Bronchial epithelial cell (primary cell): ENCODE measurements at places on chromosomes 12 and 14.
A peak's percentile ranks its signal among the peaks of the same experiment; 100 is the strongest.

DNA sequence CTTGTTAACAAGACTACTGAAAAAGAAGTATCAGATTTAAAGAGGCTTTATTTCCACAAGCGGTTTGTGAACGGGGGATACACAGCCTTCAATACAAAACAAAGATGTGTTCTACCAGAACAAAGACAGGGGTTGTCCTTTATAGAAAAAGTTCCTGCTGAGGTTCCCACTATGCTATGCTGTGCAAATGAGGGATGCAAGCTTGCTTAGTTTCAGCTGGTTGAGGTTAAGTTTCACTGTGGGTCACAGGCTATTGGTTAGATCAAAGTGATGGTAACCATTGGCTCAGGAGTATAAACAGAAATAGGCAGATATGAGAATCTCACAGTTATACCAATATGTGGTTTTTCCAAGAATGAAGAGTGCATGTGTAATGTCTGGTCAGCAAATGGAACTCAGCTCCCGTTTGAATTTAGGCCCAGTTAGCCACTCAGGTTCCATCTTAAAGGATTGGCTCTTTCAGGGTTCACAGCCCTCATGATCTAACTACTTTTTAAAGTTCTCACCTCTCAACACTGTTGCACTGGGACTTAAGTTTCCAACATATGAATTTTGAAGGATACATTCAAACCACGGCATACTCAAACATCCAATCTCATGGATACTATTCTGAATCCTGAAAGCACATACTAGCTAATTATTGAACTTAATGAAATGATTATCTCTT lies 215.4 kb upstream of the DCN start:
- no peak for DNase-seq

DNA sequence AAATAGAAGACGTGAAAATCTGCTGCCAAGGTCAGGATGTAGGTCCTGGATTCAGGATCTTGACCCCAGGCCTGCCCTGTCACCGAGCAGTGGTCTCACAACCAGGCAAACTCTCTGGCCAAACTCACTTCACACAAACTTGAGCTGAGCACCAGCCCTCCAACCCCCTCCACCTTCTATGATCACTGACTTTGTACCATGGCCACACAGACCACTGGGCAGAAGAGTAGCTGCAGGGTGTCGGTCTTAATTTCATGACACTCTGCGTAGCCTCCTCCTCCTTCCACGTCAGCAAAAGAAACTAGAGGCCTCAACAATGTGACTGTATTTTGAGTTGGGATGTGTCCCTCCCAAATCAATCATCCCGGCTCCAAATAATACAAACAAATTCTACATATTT lies 7.2 kb upstream of the TBX3 start:
- DNase-seq = no peak

DNA sequence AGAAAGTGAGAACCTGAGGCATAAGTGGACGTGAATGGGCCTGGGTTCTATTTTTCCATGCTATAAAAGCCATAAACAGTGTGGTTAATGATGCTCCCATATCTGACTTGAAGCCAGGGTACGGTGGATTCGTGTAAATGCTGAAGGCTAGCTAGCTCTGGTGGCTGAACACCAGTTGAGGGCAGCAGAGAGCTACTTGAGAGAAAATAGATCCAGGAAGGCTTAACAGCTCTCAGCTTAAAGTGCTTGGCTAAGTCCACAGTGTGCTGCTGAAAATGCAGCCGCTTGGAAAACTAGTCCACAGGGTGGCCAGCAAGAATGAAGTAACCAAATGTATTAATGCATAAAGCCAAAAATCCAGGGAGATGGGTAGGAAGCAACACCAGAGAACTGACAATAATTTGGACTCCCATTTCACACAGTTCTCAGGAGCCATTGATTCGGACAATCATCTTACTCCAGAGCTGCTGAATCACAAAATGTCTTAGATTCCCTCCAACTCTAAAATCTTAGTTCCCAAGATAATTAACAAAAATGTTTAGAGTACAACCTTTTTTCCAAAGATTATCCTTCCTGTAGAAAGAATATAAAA lies 15.0 kb upstream of the FOXG1 start:
- DNase-seq = peak; percentile 69

DNA sequence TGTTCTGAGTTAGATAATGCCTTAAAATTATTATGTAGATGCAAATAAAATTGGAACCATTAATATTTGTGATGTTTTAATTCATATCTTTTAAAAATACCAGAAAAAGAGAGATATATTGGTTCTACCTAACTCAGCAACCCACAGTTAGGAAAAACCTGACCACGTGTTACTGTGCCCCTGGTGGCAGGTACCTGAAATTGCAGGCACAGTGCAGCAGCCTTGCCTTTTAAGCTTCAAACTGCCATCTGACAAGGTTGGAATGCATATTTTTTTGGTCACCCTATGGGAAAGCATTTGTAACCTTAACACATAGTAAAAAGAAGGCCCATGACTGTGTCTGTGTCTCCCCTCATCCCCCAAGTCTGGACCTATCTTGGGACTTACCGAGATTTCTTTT lies 109.4 kb upstream of the NOS1 start:
- DNase-seq = no peak

DNA sequence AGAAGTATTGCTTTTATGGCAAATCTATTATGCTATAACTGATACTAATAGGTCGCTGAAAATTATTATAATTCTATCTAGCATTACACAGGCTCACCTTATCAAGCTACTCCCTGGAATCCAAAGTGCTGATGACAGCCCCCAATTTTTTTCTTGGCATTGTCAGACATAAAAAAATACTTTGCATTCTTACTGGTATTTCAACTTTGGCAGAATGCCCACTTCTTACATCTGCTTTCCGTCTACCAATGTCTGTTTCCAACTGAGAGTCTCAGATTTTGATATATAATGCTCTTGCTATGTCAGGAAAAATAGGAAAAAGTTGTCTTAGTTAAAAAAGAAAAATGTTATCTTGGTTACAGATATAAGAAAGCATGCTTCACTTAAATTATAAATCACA lies 615.4 kb downstream of the C12orf50 start:
- DNase-seq = no peak

GRCh38 chr12:92439420-92439805 lies 263.4 kb upstream of the PLEKHG7 start:
- DNase-seq = peak; percentile 92

DNA sequence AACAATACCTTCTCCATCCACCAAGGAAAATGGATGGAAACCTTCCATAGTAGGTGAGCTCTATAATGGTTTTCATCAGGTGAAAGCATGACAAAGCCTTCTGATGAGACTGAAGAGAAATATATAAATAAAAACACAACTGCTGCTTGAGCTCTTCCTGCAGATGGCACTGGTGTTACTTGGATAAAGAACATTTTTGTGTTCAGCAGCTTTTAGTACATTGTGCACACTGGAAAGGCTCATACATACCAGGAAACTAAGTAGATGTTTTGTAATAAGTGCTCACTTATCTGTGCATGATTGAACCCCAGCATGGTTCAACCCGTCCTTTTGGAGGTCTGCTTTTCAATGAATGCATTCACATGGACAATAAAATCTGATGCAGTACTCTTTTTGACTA lies 357.3 kb upstream of the MIS18BP1 start:
- peak; percentile 44 for DNase-seq

GRCh38 chr12:4900327-4900726 lies 9.4 kb upstream of the KCNA1 start:
- DNase-seq = peak; percentile 22

GRCh38 chr14:56309198-56309597 lies 191.0 kb downstream of the PELI2 start:
- no peak for DNase-seq

DNA sequence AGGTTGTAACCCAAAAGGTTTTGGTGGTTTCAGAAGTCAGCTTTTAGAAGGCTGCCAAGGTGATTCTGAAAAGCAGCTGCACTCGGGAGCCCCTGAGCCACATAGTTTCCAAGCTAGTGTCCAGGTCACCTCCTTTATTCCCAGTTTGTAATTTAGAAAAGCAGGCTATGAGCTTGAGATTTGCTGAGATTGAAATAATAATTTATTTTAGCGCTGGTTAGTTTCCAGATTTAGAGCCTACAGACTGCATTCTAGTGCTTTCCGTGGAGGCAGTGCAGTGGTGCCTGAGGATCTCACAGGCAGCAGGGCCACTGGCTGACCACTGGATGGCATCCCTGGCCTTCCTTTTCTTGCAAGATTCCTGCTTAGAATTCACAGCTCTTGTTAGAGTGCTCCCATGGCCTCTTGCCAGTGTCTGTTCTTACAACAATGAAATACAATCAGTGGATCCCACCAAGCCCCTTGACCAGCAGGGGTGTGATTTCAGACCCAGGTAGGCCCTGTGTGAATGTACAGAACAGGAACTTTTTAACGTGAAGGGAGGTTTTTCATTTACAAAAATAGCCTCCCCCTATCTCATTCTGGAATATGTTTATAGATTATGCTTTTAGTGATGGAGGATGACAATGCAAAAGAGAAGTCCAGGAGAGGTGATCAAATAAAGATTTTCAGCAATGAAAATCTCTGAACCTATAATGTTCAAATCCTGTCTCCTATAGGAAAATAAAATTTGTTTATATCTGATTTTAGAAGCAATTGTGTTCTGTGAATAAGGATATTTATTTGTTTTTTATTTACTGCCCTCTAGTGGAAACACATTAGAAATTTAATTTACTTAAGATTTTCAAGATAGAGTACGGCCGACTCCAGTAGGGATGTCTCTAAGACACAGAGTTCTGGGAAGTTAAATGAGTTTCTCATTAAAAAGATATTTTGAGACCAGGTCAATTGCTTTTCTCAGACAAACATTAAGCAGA lies 362.1 kb upstream of the STXBP6 start:
- peak; percentile 24 for DNase-seq

DNA sequence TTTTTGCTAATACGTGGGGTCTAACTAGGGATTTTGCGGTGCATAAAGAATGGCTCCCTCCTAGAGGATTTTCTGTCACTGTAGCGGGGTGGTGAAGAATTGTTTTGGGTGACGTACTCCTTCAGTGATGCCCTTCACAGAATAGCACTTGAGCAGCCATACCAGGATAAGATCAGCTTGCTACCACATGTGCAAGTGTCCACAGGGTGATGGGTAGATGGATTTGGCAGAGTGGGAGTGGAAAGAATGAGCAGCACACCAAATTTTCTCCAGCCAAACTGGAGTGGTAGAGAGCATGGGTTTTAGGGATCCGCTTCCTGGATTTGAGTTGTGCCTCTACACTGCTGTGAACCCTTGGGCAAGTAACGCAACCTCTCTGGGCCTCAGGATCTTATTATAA lies 2.3 kb downstream of the TCP11L2 start:
- DNase-seq = no peak

- peak; percentile 85 for DNase-seq
These were observed 16.1 kb upstream of the HDAC7 start for GRCh38 chr12:47835831-47836155.

DNA sequence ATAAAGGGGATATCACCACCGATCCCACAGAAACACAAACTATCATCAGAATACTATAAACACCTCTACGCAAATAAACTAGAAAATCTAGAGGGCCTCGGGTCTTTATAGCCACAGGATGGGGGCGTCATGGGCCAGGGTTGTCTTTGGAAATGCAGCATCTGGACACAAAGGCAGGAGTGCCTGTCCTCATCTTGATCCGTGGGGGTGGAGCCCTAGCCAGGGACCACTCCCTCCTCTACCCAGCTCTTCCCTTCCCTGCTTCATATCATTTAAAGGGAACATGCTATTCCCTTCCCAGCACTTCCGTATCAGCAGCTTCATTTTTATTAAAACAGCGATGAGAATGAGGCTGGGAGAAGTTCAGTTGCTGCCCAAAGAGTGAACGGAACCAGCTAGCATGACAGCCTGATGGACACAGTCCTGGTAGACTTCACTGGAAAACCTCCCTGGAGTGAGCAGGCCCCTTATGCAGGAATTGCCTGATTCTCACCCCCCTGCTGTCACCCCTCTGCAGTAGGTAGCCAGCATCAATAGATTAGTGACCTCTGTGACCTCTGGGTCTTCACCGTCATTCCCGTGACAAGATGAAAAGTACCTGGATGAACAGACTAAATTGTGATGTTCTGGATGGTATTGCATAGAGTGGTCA lies 251.4 kb upstream of the RGS6 start:
- no peak for DNase-seq

GRCh38 chr14:36852981-36853691 lies 191.5 kb downstream of the PAX9 start:
- no peak for DNase-seq

DNA sequence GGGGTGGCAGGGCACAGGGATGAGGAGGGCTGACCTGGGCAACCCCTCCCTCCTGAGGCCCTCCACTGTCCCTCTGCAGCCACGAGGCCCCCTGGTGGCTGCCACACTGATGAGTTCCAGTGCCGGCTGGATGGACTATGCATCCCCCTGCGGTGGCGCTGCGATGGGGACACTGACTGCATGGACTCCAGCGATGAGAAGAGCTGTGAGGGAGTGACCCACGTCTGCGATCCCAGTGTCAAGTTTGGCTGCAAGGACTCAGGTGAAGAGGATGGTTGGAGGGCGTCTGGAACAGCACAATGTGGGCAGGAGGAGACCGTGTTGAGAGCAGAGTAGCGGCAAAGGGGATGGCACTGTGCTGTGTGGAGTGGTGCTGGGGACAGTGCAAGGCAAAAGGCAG lies 25.7 kb upstream of the LRP1-AS start:
- no peak for DNase-seq

DNA sequence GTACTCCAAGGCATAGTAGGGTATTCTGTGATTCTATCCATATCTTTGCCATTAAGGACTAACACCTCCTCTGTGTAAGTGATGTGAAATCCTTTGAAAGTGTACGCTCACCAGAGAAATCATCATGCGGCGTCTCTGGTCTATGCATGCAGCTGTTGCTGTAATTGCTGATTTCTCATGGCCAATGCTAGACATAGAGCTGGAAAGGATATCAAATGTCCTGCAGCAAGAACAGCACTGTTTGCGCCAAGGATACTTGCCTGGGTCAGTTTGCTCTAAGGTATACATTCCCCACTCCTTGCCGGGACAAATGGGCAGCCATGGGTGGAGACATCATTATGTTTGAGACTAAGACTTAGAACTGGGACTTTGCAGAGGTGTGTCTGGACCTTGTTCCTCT lies 896.4 kb downstream of the BCL11B start:
- no peak for DNase-seq

DNA sequence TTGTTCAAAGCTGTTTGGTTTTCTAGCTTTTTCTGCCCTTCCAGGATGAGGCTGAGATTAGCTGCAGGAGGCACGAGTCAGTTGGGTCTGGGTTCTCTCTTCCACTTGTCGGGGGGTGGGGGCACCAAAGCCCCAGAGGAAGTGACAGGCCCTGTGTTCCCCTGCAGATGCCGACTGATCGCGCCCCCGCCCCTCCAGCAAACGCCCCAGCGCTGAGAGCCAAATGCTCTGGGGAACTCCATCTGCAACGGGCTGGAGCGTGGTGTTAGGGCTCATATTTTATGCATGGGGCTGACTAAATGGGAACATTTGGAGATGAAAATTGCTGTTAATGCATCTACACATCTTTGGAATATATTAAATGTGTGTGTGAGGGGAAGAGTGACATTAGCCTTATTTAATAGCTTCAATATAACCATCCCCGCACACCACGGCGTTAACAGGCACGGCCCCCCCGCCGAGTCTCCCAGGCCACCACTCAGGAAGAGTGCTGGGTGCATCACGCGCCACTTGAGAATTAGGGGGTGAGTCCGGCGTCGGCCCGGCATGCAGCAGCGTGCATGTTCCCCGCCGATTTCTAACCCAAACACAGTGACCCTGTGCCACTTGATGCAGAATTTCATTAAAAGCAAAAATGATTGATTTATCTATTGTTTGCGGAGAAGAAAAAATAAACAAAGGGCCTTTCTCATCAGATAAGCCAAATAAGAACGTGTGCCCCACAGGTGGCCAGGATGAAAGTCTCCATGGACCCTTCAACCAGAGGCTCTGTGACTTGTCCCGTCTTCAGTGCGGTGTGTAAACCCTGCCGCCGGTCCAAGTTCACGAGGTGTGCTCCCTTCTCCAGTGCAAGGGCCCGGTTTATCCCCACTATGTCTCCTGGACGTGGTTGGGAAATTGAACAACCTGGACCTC lies 165.0 kb upstream of the RTL1 start:
- DNase-seq = no peak
